ENCODE measurements at places on chromosomes 12 and 14. TPM values are rescaled to one million over a fixed set of nuclear protein-coding genes. Genes with fewer than 3 reads are reported as not detected.

DNA sequence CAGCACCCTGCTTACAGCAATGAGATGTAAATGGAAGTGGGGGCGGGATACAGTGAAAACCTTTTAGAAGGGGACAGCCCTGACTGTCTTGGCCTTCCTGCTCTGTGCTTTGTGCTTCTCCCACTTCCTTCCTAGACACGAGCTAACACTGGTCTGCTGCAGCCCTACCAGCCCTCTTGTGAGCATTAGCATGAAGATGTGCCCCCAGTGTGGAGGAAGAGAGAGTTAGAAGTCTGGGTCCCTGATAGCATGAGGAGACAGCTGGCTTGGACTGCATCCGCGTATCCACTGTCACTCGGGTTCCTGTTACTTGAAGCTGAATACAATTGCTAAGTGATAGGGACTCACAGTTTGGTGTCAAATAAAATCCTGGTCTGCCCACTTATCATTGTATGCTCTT lies 248.1 kb upstream of the SOX5 start:
- no peak for DNase-seq

DNA sequence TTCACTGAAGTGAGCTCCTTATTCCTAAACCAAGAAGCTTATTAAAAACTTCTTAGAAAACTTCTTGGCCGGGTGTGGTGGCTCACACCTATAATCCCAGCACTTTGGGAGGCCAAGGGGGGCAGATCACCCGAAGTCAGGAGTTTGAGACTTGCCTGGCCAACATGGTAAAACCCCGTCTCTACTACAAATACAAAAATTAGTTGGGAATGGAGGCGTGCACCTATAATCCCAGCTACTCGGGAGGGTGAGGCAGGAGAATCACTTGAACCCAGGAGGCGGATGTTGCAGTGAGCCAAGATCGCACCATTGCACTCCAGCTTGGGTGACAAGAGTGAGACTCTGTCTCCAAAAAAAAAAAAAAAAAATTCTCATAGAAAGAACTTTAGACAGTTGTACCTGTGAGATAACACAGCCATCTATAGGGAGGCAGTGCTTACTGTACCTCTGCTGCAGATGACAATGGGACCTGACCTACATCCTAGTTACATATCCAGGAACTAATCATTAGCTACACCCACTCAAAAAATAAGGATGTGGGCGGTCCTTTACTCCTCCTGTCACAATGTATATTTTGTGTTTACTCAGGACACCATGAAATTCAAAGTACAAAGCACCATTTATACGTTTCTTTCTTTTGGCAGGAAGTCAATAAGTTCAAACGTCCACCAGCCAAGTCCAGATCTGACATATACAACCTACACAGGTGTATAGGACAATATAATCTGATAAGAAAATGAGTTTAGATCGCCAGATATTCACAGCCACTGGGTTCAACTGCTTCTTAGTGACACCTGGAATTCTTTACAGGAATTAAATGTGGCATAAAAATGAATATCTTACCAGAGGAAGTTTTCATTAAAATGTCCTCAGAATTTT lies 14.9 kb downstream of the STXBP6 start:
- DNase-seq, result no peak

DNA sequence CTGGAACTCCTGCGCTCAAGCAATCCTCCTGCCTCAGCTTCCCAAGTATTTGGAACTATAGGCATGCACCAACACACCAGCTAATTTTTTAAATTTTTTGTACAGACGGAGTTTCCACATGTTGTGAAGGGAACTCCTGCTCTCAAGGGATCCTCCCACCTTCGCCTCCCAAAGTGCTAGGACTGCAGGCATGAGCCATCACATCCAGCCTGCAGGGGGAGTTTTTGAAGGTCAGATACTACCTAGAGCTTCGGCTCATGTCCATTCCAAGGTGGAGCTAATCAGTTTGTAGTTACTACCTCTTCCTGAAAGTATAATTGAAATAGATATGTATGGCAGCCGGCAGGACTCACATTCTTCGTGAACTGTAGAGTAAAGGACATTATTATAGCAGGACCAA lies 3.7 kb upstream of the TAS2R19 start:
- DNase-seq, result no peak

GRCh38 chr14:97638864-97639263 lies 841.7 kb downstream of the VRK1 start:
- DNase-seq, result no peak

- DNase-seq, result no peak
Measured at GRCh38 chr12:19683178-19683927, 244.1 kb downstream of the AEBP2 start.

DNA sequence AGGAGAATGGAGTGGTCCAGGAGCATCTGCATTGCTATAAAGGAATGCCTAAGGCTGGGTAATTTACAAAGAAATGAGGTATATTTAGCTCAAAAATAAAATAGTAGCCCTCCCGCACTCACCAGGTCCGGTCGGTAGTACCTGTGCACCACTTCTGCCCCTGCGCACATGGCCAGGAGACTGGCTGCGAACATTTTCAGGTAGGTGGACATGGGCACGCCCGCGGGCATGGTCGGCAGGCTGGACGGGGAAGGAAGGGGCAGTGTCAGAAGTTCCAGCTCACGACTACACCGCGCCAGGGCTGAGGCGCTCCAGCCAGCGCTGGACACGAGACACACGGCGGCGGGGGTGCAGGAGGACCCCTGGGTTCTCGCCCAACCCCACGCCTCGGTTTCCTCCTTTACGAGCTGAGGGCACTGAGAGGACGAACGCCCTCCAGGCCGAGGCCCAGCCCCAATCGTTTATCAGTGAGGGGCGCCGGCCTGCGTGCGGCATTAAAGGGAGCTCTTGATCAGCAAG lies 9.1 kb upstream of the TDG start:
- no peak for DNase-seq

DNA sequence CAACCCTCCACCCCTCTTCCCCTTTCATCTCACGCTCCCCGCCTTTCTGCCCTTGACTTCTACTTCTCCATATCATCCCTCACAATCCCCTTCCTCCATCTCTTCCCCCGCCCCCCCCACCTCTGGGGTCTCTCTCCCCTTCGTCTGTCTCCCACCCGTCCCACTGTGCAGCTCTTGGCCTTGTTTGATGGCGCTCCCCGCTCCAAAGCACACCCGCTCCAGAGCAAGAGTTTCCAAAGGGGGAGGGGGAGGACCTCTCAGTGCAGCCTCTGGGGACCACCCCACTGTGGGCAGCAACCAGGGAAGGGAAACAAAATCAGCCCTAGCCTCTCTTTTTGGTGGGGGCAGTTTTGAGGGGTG lies 774 bp downstream of the CHGA start:
- no peak for DNase-seq

GRCh38 chr14:71754422-71755095 lies 177.7 kb upstream of the RGS6 start:
- no peak for DNase-seq

DNA sequence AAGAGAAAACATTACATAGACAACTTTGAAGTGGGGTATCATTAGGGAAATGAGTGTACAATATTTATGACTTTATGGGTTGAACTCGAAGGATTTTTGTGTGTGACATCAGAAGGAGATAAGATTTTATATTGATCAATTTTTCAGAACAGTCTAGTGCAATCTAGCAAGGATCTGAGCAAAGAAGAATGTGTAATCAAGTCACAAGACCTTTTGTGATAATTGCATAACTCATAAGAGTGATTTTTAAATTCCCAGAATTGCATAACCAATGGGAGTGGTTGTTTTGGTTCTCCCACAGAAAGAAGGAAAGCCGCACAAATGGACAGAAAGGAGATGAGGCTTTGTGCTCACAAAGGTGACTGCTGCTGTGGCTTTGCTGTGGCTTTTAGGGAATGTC lies 441.8 kb upstream of the FLRT2 start:
- no peak for DNase-seq

MLEC gene
- total RNA-seq, result 39.8 TPM

OVCH1 gene
- total RNA-seq, result not detected

All from B cell (primary cell).